Activated CD4-positive, alpha-beta T cell treated with anti-CD3 and anti-CD28 coated beads, Interleukin-2, amount 50 U/mL, for 1 hour (primary cell): ENCODE measurements at places on chromosomes 13 and 19.

DNA sequence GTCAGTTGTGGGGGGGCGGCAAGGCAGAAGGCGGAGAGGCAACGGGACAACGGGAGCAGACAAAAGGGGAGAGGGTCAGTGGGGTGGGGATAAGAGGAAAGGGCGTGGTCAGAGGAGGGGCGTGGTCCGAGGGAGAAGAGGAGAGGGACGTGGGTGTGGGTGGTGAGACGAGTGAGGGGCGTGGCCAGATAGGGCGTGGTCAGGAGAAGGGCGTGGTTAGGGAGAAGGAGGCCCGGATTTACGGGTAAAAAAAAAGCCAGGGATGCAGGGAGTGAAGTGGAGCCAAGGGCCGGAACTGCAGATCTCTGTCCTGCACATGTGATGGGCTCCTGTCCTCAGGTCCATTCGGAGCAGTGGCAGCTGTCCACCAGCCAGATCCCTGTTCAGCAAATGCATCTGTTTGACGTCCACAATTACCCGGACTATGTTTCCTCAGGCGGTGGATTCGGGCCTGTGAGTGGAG is 21.5 kb downstream of the CPT1C start:
- no peak for DNase-seq

GRCh38 chr19:3572855-3573161 is at the start of gene HMG20B:
Gene HMG20B (plus strand): TSS chr19:3572944. CDS start chr19:3573310, 366 bp downstream.
- DNase-seq: no peak

DNA sequence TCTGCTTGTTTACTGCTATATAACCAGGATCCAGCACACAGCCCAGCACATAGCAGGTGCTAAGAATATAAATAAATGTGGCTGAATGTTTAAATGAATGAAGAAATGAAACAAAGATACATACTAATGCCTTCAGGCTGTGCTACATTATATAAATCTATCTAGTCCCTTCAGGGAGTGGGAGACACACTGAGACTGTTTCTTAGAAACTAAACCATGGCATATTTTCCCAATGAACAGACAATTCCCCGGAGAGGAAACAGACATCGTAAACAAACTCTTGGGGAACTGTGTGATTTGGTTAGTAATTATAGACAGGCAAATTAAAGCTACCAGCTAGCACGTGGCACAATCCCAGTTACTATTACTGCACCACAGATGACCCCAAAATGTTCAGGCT is 9.7 kb upstream of the FEM1A start:
- no peak for DNase-seq

- no peak for DNase-seq
These were observed 112.7 kb downstream of the OLFM4 start for GRCh38 chr13:53141336-53141735.

GRCh38 chr13:76709851-76710250 is 176.4 kb downstream of the KCTD12 start:
- DNase-seq: no peak

GRCh38 chr19:28498404-28498976 is 714.5 kb downstream of the UQCRFS1 start:
- no peak for DNase-seq

- DNase-seq: no peak
These were observed 73.1 kb upstream of the OLFM4 start for GRCh38 chr13:52955472-52955874.

GRCh38 chr13:76600081-76600480 is 286.1 kb downstream of the KCTD12 start:
- no peak for DNase-seq

DNA sequence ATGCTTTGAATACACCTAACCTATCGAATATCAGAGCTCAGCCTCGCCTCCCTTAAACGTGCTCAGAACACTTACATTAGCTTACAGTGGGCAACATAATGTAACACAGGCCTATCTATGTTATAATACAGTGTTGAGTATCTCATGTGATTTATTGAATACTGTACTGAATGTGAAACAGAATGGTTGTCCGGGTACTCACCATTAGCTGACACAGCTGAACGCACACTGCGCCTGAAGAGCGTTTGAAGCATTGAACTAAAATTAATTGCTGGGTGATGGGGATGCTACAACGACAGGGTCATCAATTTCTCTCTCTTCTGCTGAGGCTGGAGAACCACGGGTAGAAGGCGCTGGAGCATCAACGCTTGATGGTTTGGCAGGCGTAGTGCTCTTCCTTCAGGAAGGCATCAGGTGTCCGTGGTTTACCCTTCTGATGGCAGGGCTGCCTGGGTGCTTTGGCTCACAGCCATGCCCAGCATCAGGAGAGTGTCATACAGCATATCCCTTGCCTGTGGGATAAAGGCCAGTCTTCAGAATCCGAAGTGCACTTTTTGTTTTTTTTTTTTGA is 46.9 kb upstream of the UBE2L5 start:
- no peak for DNase-seq

DNA sequence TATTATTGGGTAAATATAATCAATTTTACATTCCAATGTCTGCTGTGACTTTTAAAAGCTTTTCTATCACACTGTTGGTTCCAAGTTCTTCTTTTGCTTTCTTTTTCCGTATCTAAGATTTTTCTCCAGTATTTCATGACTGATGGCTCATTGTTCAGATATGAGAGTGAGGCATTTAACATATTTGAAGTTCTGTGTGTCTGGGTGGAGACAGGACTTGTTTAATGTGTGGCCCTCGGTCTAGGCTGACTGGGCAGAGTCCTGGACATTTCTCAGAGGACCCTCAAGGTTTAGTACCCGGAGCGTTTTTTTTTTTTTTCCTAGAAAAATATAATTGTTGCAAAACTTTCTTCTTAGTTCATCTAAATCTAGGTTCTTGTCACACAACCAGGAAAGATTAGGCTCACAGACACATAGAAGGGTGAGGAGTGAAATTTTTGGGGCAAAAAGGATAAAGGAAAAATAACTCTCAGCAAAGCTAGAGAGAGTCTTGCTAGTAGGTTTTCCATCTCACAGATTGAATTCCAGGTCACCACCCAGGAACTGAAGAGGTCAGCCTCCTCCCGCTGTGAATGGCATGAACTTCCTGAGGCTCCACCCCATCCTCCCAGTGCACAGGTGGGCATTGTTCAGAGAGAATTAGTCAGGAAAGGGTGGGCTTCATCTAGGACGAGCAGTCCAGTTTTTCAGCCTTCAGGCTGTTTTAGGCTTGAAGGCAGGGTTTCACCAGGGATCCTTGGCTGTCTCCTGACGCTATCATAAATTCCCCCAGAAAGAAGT is 1002.4 kb upstream of the PCDH9 start:
- no peak for DNase-seq

DNA sequence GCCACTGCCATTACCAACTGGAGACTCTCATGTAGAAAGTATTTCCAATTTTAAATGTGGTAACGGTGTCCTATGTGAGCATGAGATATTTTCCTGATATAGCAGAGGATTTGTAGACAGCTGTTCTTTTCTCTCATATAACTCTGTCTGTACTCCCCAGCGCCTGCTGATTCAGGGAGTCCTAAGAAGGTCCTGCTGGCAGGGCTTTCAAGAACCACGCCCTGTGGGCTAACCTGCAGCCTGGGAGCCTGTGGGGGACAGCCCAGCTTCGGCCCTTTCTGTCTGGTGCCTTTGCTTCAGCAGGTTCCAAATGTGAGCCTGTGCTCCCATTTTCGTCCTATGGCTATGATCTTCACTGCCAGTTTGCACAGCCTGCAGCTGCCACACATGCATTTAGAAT is 316.8 kb downstream of the ATP8A2 start:
- DNase-seq: no peak

- no peak for DNase-seq
These were observed 37.0 kb upstream of the TEX29 start for GRCh38 chr13:111283457-111283856.

DNA sequence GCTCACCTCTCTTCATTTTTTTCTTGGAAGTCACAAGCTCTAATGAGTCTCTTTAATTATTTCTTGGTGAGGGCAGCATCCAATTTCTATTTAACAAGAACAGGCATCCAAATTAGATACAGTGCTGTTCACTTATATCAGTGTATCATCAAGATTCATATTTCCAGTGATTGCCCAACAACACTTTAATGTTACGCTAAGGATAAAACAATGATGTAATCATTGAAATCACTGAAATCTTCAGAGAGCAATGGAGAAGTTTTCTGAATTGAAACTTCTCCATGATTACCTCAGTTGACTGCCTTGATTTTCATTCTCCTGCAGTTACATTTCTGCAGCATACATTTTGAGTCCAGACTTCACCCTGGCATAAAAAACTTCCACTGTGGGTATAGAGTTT is 17.1 kb upstream of the LRCH1 start:
- no peak for DNase-seq

DNA sequence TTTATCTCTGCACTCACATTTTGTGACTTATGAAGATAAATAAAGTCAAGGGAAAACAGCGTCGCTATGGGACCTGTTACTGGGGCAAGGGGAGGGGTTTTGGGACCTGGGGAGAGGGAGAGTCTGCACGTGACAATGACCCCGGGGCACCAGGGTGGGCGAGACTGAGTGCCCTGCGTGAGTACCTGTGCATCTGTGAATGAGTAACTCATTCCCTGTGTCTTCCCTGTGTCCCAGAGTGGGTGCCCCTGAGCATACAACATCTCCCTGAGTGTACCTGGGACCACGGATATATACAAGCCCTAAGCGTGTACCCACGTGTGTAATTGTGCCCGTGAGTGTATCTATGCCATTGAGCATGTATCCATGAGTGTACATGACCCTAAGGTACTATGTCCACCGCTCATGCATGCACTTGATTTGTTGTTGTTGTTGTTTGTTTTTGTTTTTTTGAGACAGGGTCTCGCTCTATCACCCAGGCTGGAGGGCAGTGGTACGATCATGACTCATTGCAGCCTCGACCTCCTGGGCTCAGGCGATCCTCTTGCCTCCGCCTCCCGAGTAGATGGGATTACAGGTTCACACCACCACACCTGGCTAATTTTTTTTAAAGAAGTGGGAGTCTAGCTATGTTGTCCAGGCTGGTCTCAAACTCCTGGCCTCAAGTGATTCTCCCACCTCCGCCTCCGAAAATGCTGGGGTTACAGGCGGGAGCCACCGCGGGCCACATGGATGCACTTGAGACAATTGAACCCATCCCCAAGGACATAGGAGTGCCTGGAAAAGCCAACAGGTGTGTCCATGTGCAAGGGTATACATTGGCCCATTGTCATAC is 645 bp upstream of the TRAPPC5 start:
- no peak for DNase-seq

GRCh38 chr19:7602240-7602934 is 6.7 kb downstream of the CAMSAP3 start:
- no peak for DNase-seq

DNA sequence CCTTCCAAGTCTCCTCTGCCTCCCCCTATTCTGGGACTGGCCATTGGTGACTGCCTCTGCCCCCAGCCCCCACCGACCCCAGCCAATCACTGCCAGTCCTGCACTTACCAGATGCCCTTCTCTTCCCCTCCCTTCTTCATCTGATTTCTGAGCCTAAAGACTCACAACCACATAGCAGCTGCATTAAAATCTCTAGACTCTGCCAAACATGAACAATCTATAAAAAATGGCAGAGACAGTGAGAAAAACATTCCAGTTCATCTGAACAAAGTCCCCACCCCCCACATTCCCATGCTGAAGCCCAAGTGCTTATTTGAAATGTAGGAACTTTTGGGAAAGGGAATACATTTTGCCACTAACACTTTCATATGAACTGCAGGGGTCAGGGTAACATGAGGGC is 60.8 kb downstream of the KCTD12 start:
- DNase-seq: no peak

DNA sequence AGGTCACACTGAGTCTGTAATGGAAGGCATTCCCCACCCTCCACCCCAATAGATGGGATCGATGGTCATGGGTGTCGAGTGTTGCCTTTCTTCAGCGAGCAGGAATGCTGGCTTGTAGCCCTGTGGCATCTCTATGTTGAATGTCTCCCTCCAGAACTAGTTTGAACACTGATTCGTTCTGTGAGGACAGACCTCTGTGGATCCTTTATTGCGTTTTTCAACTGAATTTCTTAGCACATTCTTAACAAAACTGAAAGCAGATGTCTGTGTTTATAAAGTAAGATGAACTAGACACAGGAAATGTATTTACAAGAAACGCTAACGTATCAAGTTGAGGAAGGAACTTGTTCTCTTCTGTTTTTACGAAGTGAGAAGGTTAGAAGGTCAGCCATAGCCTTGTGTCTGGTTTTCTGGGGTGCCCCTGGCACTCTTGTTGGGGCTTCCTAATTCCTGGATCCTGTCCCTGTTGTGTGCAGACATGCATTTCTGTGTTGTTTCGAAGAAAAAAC is 36.8 kb upstream of the TM9SF2 start:
- no peak for DNase-seq

DNA sequence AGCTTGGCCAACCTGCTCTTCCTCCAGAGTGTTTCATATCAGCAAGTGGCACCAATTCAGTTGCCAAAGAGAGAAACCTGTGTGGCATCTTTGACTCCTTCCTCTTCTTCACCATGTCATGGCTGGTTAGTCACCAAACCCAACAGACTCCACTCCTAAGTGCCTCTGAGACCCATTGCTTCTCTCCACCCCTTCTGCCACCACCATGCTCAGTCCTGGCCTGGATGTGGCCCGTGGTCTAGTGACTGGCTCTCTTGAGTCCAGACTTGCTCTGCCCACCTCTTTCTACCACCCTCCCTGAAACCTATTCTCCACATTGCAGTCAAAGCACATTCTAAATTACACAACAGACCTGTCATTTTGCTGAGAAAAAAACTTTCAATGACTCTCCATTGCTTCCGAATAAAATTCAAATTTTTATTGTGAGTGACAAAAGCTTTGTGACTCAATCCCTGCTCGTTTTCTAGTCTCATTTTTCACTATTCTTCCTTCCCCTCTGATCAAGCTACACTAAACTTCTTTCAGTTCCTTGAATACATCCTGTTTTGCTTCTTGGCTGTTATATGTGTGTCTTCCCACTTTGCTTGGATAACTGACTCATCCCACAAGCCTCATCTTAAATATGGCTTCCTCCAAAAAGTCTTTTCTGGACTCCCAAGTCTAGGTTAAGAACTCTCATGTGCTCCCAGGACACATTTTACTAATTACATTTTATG is 12.0 kb upstream of the TNFSF11 start:
- DNase-seq: no peak

DNA sequence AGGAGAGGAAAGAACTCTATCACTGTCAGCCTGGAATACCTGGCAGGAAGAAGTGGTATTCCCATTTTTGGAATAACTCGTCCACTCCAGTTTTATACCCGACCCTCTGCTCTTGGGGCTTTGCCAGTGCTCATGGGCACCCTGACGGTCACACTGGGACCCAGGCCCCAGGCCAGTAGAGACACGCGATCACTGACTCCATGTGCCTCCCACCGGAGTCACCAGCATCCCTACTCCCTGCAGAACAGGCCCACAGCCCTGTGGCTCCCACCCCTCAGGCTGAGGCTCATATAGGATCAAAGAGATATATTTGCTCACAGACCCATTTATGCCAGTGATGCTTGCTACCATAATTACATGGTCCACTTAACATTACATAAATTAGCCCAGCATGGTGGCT is 3.5 kb downstream of the GRTP1 start:
- DNase-seq: no peak

GRCh38 chr19:13995017-13995728 is 10.9 kb downstream of the RFX1 start:
- DNase-seq: no peak

- no peak for DNase-seq
These were observed 333.2 kb downstream of the MYO16 start for GRCh38 chr13:108962654-108963053.
